Anterior cingulate cortex (tissue), 58 donors: ENCODE measurements at places on chromosomes 7 and 10.

GRCh38 chr7:21767300-21767900 is 178.3 kb downstream of the CDCA7L start:
- peak; percentile 9 for DNase-seq

GRCh38 chr10:96096958-96097357 is 33.1 kb upstream of the ZNF518A start:
- DNase-seq = no peak

DNA sequence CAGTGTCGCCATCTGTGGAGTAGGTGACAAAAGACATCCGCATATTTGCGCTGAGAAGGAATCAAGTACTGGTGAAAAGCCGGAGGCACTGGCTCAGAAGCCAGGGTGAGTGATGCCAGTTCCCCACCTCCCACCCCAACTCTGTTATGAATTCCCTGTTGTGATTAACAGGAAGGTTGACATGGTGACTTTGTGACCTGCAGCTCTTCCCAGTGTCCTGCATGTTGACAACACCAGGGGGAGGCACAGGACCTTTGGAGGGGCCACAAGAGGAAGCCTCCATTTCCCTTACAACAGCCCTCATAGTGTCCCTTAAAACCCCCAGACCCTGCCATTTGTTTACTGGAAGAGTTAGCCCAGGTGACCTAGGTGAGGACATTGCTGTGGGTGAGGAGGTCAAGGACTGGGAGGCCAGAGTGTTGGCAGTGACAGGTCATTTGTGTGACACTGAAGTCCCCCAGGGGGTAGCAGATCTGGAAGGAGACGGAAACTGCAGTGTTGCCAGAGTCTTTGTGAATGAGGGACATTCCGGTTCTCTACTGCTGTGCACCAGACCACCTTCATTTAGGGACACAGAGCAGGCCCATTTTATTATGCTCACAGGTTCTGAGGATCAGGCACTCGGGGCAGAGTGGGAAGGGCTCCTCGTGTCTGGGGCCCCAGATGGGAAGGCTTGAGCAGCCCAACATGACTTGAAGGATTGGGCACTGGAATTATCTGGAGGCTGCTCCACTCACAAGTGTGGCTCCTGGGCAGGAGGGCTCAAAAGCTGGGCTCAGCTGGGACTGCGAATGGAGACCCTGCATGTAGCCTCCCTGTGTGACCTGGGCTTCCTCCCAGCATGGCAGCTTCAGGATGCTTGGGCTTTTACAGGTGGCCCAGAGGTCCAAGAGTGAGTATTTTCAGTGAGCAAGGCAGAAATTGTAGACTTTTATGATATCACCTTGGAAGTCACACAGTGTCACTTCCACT is 13.0 kb upstream of the ANTXRL start:
- no peak for DNase-seq

- peak; percentile 44 for DNase-seq
These were observed 218.6 kb downstream of the DGKI start for GRCh38 chr7:137628216-137628615.

DNA sequence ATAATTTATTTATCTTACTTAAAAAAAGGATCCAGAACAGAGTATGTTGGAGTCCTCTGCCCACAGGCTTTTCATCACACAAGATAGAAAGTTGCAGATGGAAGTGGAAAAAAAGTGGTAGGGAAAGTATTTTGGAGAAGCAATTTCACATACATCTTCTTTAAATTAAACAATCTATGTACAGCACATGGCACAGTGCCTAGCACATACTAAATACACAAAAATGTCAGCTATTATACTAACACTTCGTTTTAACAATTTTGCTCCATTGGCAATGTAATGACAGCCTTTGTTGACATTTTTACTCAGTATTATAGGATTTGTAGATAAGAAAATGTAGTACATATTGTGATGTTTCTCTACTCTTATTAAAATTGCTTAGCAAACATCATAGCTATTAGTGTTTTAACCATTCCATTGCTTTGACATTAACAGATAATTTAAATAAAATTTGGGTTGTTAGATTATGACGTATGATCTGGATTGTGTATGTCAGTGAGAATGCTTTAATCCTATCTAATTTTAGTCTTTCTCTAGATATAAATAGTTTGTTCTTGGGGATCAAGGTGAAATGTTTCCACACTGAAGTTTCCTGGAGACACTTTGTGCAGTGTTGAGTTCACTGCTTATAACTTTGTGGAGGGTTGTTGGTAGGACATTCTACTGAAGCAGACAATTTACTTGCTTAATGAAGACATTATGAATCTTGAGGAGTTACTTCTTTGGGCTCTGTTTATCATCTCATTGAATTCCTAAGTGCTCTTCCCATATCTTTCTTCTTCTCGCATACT is 202.8 kb upstream of the DKK1 start:
- DNase-seq = no peak

- no peak for DNase-seq
These were observed 492.5 kb downstream of the ETV1 start for GRCh38 chr7:13496976-13497375.

GRCh38 chr10:110530131-110530831 is 32.6 kb downstream of the DUSP5 start:
- DNase-seq = no peak
